ENCODE measurements at places on chromosomes 2 and 18.

DNA sequence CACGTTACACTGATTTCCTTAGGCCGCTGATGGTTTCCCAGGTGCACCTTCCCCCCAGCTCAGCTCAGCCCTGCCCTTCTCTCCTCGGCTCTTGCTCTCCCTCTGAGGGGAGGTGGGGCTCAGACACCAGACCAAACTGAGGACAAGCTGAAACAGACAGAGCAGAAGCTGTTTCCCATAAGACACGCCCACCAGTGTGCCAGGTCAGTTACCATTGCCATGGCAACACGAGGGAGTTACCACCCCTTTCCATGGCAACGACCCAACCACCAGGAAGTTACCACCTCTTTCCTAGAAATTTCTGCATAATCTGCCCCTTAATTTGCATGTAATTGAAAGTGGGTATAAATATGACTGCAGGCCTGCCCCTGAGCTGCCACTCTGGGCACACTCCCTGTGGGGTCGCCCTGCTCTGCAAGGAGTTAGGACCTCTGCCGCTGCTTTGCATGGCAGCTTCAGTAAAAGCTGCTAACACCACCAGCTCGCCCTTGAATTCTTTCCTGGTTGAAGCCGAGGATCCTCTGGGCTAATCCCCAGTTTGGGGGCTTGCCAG, 120.9 kb upstream of the SMIM21 start:
- no peak for DNase-seq

GRCh38 chr2:146489386-146489785, 1355.4 kb upstream of the ACVR2A start:
- no peak for DNase-seq

- DNase-seq = no peak
Measured at GRCh38 chr2:62304429-62305417, 108.8 kb downstream of the B3GNT2 start.

- DNase-seq = no peak
Measured at GRCh38 chr2:106843001-106843909, 42.7 kb downstream of the ST6GAL2 start.

DNA sequence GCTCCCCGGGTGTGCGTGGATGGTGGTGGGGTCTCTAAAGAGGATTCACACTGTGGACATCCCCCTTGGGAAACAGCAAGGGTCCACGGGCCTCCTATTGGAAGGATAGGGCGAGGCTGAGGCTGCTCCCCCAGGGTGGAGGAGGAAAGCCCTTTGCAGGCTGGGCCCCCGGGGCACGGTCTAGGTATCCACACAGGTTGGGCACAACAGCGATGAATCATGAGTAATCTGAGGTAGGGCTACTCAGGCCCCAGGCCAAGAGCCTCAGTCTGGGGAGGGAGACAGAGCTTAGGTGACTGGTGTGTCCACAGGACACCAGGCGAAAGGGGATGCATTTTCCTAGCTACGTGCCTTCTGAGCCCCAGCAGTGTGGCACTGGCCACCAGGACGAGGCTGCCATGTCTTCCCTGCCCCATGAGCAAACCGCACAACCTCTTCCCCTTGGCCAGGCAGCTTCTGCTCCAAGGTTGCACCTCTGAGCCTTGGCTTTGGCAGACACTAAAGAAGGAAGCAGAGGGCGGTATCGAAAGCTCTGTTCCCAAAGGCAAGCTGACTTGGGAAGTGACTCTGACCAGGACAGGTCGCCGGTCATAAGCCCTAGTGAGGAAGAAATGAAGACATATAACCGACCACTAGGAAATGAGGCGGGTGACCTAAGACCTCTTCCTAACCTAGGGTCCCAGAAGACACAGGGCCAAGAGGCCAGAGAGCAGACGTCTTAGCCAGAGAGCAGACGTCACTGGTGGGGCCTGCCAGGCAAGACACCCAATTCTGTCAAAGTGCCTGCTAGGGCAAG, 14.6 kb upstream of the SEMA4C start:
- no peak for DNase-seq

DNA sequence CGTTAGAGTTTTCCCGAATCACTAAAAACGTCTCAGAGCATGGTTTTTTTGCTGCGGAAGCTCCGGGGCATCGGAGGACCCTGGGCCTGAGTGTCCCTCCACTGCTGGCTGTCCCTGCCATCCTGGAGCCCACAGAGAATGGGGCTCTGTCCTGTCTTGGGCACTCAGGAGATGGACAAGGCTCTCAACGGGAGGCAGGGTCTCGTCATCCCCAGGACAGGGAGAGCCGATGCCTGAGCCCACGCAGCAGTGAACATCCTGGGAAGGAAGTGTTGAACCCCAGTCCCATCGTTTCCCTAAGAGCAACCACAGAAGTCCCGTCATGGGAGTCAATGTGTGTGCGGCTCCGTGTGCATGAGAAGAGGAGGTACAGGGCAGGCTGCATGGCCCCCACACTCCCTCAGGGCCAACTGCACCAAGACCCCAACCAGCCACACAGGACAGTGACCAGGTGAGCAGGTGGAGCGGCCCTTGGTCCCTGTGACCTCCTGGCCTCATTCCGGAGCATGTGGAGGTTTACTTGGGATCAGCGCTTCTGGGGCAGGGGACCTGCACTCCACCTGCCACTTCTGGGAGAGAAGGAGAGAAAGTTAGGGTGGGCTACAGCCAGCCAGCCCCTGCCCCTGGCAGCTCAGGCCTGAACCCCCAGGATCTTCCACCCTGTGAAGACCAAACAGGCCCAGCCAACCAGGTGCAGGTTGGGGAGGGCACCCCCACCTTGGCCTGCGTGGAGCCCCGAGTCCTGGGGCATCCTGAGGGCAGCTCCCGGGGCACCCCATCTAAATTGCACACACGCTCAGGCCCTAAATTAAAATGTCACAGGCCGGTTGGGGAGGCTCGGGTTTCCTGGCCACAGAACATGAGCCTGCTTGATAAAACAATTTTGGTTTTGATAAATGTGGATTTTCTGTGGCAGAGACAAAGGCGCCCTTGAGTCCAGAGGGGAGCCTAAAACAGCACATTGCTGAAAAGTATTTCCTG, 3.1 kb upstream of the SNED1 start:
- no peak for DNase-seq

DNA sequence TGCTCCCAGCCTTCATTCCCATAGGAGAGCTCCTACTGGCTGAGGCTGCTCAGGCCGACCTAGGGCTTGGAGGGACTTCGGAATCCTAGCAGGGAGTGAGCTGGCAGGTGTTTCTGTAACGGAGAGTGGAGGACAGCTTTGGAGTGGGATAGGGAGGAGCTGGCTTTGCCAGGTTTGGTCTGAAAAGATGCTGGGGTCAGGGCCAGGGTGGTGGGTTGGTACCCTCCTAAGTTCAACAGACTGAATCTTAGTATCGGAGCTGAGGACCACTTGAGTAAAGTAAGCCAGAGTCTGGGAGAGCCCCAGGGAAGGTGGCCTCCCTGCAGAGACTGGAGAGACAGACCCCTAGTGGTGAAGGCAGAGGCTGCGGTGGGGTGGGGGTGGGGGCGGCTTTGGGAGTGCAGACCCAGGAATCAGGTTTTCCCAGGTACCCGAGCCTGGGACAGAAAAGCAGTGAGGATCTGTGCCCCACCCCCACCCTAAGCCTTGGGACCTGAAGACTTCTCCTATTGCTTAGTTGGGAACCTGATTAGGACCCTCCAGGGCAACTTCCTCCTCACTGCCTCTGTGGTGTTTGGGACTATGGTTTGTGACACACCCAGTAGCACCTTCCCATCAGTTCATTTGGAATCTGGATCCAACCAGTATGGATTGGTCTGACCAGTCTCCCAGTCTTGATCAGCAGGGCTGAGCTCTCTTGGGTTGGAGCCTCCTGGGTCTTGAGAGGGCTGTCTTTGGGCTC, 3.0 kb downstream of the CNNM4 start:
- no peak for DNase-seq

GRCh38 chr2:1628893-1629292, 115.4 kb downstream of the PXDN start:
- no peak for DNase-seq

DNA sequence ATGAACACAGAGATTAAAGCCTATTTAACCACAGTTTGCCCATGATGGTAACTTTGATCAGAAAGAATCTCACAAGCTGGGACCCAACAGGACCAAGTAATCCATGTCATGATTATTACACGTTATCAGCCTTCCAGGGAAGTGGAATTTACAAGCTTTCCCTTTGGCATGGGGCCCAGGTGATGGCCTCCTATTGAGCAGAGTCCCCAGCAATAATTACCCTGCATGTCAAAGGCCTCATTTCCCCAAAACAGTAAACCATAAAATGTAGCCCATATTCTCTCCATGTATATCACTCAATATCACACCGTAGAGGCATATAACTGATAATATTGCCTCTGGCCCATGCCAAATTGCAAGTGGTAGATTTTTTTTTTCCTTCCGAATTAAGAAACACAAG, 38.9 kb downstream of the PRKRA start:
- DNase-seq = no peak

DNA sequence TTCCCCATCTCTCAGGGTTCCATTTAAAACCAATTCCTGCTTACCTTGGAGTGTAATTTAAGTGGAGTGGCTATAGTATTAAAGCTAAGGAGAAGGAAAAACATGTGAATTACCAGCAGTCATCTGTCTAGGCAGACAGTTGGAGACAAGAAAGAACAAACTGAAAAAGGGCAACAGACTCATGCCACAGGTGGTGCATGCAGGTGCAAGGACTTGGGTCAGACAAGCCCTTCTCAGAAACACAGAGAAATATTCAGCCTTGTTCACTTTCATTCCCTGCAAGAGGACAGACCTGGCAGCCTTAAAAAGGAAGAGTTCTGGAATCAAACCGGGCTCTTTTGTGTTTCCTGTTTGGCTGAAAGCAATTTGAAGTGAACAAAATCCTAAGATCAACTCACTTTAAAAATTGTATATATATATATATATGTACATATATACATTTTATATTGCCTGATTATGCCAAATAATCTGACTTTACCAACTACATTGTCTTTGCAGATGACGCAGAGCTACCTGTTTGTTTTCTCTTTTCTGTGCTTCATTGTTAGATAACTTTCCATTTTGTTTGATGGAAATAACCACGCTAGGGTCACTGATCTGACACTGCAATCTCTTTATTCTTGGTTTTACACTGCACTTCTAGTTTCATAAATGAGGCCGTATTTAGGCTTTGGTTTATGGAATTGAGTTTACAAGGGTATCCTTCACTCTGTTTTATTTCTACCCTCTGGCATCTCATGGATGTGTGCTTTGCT, 35.1 kb upstream of the VPS54 start:
- DNase-seq = no peak

DNA sequence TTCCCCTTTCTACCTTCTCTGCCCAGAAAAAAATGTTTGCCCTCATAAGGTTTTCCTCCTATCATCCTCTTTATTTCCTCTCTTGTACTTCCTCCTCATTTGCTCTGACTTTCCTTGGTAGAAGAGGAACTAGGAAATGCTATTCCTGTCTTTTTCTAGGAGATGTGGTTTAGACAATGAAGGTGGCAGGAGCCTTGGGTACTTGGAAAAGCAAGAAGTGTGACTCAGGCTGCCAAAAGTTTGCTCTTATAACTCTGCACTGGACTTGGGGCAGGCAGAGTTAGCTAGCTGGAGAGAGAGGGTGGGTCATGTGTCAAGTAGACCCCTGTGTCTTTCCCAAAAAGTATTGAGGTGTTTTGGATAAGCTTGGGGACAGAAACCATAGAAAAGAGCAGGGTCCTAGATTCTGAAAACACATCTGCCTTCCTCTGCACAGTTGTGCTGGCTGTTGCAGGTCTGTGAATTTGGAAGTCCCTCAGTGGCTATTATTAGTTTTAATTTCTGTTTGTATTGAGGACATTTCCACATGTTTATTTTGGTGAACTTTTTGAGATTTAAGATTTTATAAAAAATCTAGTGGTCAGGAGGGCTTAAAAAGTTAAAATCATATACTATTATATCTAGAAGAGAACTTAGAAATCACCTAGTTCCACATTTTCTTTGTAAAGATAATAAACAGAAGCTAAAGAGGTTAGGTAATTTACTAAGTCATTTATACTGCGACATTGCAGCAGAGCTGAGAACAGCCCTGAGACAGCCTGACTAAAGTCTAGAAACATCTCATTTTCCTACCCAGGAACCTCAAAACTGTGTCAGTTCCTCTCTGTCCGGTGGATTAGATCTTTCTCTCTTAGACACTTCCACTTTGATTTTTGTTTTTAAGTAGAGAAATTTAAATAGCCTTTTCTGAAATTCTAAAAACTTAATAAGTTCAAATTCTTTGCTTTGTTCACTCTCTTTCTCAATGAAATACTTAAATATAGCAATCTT, 16.0 kb downstream of the INSIG2 start:
- no peak for DNase-seq

DNA sequence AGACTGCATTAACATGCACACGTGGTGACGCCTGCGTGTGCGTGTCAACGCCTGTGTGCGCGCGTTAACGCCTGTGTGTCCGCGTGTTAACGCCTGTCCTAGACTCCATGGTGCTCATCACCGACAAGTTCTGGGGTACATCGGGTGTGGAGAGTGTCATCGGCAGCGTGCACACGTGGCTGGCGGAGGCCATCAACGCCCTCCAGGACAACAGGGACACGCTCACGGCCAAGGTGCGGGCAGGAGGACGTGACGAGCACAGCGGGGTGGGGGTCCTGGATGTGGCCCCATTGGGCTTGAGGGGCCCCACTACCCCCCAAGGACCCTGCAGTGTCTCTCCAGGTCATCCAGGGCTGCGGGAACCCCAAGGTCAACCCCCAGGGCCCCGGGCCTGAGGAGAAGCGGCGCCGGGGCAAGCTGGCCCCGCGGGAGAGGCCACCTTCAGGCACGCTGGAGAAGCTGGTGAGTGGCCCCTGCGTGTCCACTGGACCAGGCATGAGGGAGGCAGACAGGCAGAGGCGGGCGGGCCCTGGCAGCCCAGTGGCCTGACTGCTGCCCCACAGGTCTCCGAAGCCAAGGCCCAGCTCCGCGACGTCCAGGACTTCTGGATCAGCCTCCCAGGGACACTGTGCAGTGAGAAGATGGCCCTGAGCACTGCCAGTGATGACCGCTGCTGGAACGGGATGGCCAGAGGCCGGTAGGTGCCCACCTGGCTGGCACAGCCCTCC, 29.2 kb downstream of the GPC1 start:
- DNase-seq = no peak

DNA sequence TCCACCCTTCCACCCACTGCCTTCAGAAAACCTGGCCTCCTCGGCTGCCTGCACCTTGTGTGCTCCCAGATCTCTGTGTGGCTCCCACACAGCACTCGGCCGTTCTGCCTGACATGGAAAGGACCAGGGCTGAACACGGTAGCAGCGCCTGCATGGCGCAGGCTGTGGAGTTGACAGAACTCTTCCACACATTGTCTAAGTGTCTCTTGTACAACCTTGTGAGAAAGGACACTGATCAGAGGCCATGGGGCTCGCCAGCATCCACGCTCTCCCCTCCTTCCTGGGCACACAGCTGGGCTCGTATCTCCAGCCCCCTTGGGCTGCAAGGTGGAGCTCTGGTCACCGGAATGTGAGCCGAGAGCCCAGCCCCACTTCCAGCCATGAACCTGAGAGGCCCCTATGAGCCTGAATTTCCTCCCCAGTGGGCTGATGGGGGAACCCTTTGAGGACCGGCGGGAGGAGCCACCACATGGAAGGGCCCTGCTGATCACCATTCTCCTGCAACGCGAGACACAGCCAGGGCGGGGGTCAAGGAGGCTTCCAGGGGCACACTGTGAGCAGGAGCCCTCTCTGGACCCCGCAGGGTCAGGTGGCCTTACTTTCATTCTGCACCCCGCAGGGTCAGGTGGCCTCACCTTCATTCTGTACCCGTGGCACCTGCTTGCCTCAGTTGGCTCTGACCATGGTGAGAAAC, 314.2 kb upstream of the MYT1L start:
- no peak for DNase-seq

- no peak for DNase-seq
Measured at GRCh38 chr2:30022444-30023071, 101.2 kb upstream of the ALK start.

GRCh38 chr2:47655563-47655880, 127.4 kb upstream of the MSH6 start:
- DNase-seq = no peak

GRCh38 chr2:134778372-134778771, 59.6 kb upstream of the TMEM163 start:
- DNase-seq = no peak
